CD8-positive, alpha-beta memory T cell (primary cell): ENCODE measurements at places on chromosomes 5 and 9. TPM values are rescaled to one million over a fixed set of nuclear protein-coding genes. Genes with fewer than 3 reads are reported as not detected.

Gene FKTN
- polyA plus RNA-seq, result 1.5 TPM

Gene SLC36A2
- not detected for polyA plus RNA-seq

- DNase-seq, result no peak
Measured at GRCh38 chr5:145072889-145073288, 762.3 kb downstream of the PRELID2 start.

- DNase-seq, result no peak
Measured at GRCh38 chr5:90191352-90192045, 218.1 kb downstream of the CETN3 start.

DNA sequence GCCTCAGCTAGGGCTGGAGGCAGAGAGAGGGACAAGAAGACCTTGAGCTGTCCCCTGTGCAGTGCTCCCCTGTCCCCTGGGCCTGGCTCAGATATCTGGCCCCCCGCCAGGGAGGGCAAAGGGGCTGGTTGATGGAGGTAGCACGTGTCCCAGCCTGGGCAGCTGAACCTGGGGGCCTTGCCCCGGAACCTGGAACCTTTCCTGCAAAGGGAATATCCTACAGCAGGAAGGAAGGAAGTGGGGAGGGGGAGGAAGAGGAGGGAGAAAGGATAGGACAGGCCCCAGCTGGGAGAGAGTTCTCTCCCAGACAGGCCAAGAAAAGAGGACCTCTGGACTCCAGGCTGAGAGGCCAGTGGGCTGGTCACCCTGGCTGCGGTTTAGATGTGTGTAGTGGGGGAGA, 27.6 kb upstream of the PSD2 start:
- no peak for DNase-seq

- DNase-seq, result no peak
Measured at GRCh38 chr5:118796081-118796480, 192.3 kb downstream of the DTWD2 start.
